Left ventricle myocardium inferior (tissue), 1 donor: ENCODE measurements at places on chromosomes 16 and 17. TPM values are rescaled to one million over a fixed set of nuclear protein-coding genes. Genes with fewer than 3 reads are reported as not detected.

Gene ITGAD
- total RNA-seq, result not detected

Gene MRPL10
- 60.5 TPM for total RNA-seq

Gene GCGR
- not detected for total RNA-seq

Gene CACNG3
- not detected for total RNA-seq

- no peaks in the 10 kb centered on the region for H3K36me3 ChIP-seq
- no peak overlapping the region for H3K4me3 ChIP-seq
- peaks cover 18% of the 10 kb centered on the region for H3K27me3 ChIP-seq
- DNase-seq, result no peak
- no peak overlapping the region for H3K27ac ChIP-seq
- no peaks in the 10 kb centered on the region for H3K4me1 ChIP-seq
Measured at GRCh38 chr17:10266296-10266876, 68.0 kb upstream of the GAS7 start.

GRCh38 chr16:68644715-68645493 is at the start of gene CDH3:
Gene CDH3 (plus strand): TSS chr16:68645310. CDS start chr16:68645380, 70 bp downstream.
- no peak within 1 kb of the TSS for H3K27ac ChIP-seq
- peak within 1 kb of the TSS; percentile 19 for H3K4me3 ChIP-seq
- H3K27me3 ChIP-seq, result peaks cover 99% of the 10 kb centered on the region
- DNase-seq, result no peak

DNA sequence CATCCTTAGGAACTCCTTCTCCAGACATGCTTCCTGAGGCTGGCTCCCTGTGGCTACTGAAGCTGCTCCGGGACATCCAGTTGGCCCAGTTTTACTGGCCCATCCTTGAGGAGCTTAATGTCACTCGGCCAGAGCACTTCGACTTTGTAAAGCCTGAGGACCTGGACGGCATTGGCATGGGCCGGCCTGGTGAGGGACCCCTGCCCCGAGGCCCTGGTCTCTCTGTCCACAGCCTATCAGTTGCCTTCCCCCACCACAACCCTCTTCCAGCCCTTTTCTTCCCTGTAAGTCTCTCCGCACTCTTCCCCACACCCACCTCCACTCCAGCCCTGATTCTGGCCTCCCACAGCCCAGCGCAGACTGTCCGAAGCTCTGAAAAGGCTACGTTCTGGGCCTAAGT is 2.0 kb downstream of the TNK1 start:
- H3K36me3 ChIP-seq, result no peaks in the 10 kb centered on the region
- H3K27ac ChIP-seq, result no peak overlapping the region
- H3K4me1 ChIP-seq, result peaks cover 35% of the 10 kb centered on the region
- H3K27me3 ChIP-seq, result peaks cover 20% of the 10 kb centered on the region
- H3K4me3 ChIP-seq, result no peak overlapping the region

GRCh38 chr16:87929986-87930385 is 6.3 kb downstream of the CA5A start:
- no peaks in the 10 kb centered on the region for H3K4me1 ChIP-seq
- H3K4me3 ChIP-seq, result no peak overlapping the region
- H3K36me3 ChIP-seq, result no peaks in the 10 kb centered on the region
- no peak for DNase-seq
- H3K27me3 ChIP-seq, result peaks cover 41% of the 10 kb centered on the region
- H3K27ac ChIP-seq, result no peak overlapping the region

DNA sequence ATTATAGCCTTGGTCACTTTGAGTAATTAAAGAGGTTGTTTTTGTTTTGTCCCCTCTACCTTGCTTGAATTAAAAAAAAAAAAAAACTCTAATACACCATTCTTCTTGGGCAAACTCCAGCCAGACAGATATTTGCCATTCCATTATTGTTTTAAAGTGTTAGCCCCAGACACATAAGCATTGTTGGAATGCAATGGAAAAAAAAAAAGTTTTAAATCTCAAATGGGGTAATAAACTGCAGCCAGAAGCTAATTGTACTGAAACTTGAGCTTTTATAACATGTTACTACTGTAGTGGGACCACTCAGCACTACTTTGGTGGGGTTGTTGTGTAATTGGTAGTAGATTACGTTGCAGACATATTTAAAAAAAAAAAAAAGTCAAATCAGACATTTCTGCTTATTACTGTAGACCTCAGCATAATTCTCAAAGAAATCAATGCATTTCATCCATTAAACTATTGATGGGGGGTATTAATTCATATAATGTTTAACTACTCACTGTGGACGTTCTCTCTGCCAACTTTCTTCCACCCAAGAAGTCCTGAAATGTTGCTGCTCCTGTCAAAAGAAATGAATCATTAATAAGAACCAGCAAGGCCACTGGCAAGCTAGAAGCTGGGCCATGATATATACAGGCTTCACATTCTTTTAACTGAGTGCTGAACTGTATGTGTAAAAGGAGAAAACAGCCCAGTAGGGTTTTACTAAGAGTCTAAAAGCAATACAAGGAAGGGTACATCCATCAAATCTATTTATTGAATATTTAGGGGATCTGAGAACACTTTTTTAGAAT is 626.6 kb upstream of the SOX9 start:
- no peaks in the 10 kb centered on the region for H3K4me1 ChIP-seq
- H3K36me3 ChIP-seq, result no peaks in the 10 kb centered on the region
- no peaks in the 10 kb centered on the region for H3K27me3 ChIP-seq
- no peak overlapping the region for H3K4me3 ChIP-seq
- H3K27ac ChIP-seq, result no peak overlapping the region
- no peak for DNase-seq

GRCh38 chr17:51721730-51722129 is 436.8 kb downstream of the CA10 start:
- no peaks in the 10 kb centered on the region for H3K36me3 ChIP-seq
- H3K27me3 ChIP-seq, result no peaks in the 10 kb centered on the region
- H3K4me3 ChIP-seq, result no peak overlapping the region

GRCh38 chr17:12342609-12343435 is 322.1 kb downstream of the MAP2K4 start:
- H3K36me3 ChIP-seq, result no peaks in the 10 kb centered on the region
- DNase-seq, result no peak
- no peak overlapping the region for H3K27ac ChIP-seq
- no peaks in the 10 kb centered on the region for H3K27me3 ChIP-seq
- H3K4me3 ChIP-seq, result no peak overlapping the region
- H3K4me1 ChIP-seq, result no peaks in the 10 kb centered on the region

- H3K4me1 ChIP-seq, result peaks cover 46% of the 10 kb centered on the region
- H3K4me3 ChIP-seq, result no peak overlapping the region
- no peak for DNase-seq
Measured at GRCh38 chr16:75079346-75079926, 37.1 kb downstream of the LDHD start.

DNA sequence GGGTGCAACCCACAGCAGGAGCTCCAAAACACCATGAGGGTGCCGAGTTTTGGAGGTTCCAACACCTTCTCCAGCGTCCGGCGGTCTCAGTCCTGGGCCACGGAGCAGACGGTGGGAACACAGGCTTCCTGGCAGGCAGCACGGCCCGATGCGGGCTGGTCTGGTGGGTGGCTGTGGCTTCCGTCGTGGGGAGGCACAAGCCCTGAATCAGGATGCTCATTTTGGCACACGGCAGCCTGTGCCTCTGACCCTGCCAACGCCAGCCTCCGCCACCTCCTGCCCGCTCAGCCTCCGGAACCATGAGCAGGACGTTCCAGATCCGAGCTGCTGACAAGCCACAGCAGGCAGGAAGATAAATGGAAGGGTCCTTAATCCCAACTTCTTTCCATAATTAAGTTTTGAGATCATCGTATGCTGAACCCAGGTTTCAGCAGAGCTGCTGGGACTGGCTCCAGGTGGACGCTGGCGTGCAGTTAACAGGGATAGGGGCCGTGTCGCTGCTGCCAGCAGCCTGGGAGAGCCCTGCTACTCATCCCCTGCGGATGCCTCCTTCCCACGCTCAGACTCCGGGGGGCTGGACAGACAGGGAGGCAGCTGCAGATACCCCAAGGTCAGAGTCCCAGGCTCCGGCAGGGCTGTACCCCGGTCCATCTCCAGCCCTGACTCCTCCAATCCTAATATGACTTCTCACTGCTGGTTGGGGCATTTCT is 136.6 kb downstream of the ENGASE start:
- H3K27me3 ChIP-seq, result peaks cover 100% of the 10 kb centered on the region
- no peak overlapping the region for H3K4me3 ChIP-seq
- H3K36me3 ChIP-seq, result no peaks in the 10 kb centered on the region
- DNase-seq, result no peak

- peak overlapping the region; percentile 100 for H3K27ac ChIP-seq
- peak overlapping the region; percentile 95 for H3K4me3 ChIP-seq
- peak; percentile 43 for DNase-seq
- H3K36me3 ChIP-seq, result no peaks in the 10 kb centered on the region
- H3K27me3 ChIP-seq, result no peaks in the 10 kb centered on the region
Measured at GRCh38 chr17:28950017-28950751, 1.1 kb downstream of the PHF12 start.

DNA sequence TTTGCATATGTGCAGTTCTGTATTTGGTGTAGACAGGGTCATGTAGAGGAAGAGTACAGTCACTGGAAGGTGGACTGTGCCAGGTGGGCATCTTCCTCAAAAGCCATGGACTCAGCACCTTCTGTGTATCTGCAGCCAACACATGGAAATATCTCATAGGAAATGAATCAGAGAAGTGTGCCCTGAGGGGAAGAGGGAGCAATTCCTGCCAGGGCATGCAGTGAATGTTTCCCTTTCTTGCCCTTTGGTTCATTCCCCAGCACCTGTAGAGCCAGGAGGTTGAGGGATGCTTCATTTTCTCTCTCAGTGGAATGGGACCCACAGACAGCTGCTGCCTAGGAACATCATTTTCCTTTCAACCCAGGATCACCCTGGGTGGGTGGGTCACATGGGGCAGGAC is 146.1 kb upstream of the HSBP1 start:
- no peaks in the 10 kb centered on the region for H3K36me3 ChIP-seq
- H3K4me1 ChIP-seq, result no peaks in the 10 kb centered on the region
- no peak overlapping the region for H3K4me3 ChIP-seq

DNA sequence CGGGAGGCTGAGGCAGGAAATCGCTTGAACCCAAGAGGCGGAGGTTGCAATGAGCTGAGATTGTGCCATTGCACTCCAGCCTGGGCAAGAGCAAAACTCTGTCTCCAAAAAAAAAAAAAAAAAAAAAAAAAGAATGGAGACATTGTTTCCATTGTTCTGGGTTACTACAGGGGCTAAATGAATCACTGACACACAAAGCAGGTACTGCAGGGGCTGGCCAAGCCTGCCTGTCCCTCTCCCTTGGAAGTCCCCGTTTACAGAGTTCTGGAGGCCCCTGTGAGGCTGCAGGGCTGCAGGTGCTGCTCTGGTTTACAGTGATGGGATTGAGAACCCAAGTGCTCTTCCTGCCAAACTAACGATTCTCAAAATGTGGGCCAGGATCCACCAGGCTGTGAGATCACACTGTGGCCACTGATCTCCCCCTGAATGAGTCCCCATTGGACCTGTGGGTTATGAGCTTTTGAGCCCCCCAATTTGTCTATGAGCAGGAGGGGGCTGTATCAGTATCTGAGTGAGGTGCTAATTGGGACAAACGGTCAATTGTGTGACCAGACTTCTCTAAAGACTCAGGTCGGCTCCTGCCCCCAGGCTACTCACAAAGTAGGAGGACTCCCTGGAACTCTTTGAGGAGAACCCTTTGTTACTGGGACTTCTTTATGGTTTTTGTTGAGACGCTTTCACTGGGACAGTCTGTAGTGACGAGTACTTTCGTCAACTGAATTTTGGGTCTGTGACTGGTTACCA is 39.0 kb downstream of the DNAH17 start:
- no peaks in the 10 kb centered on the region for H3K36me3 ChIP-seq
- DNase-seq, result no peak
- no peak overlapping the region for H3K27ac ChIP-seq
- H3K27me3 ChIP-seq, result no peaks in the 10 kb centered on the region
- peaks cover 8% of the 10 kb centered on the region for H3K4me1 ChIP-seq

DNA sequence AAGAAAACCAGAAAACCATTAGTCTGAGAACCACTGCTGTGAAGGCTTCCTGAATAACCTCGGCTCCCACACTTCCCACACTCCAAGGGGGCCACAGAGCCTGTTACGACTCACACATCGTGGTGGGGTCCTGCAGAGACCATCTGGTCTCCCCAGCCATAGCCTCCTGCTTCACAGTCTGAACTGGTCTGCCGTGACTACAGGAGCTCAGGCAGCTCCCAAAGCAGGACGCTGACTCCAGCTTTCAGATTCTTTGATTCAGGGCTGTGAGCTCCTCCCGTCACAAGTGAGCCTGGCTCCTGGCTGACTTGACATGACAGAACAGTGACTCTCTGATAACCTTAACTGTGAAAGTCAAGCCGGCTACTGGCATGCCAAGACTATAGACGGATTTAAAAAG is 37.8 kb downstream of the CYB5D2 start:
- no peaks in the 10 kb centered on the region for H3K27me3 ChIP-seq
- peaks cover 15% of the 10 kb centered on the region for H3K4me1 ChIP-seq
- DNase-seq, result peak; percentile 34
- H3K36me3 ChIP-seq, result peaks cover 87% of the 10 kb centered on the region
- peak overlapping the region; percentile 69 for H3K27ac ChIP-seq

- H3K4me1 ChIP-seq, result peaks cover 5% of the 10 kb centered on the region
- H3K27me3 ChIP-seq, result no peaks in the 10 kb centered on the region
- peak overlapping the region; percentile 26 for H3K27ac ChIP-seq
- DNase-seq, result no peak
- H3K4me3 ChIP-seq, result no peak overlapping the region
Measured at GRCh38 chr16:80806927-80807340, 2.5 kb upstream of the CDYL2 start.

DNA sequence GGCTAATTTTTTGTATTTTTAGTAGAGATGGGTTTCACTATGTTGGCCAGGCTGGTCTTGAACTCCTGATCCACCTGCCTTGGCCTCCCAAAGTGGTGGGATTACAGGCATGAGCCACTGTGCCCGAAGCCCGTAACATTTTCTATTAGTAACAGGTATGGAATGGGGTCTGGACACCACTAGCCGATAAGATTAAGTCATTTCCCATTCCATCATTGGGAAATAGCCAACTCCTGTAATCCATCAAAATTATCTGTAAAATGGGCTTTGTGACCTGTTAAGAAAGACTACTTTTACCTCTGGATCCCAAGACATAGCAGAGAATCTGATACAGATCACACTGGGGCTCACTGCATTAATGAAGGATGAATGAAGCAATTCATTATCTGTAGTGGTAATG is 3.9 kb upstream of the LUC7L3 start:
- no peak for DNase-seq
- no peaks in the 10 kb centered on the region for H3K36me3 ChIP-seq
- no peak overlapping the region for H3K4me3 ChIP-seq

DNA sequence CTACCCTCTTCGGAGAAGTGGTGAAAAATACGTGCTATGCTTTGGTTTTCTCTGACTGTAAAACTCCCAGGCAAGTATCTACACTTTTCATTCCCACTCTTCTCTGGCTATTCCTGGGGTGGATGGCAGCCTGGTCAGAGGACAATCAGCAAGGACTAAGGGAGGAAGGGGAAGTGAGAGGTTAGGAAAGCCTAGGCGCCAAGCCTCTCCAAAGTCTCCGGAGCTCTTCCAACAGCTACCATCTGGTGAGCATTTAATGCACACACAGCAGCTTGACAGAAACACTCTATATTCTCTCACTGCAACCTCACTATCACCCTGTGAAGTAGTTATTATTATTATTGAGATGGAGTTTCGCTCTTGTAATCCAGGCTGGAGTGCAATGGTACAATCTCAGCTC is 65.1 kb downstream of the WSCD1 start:
- H3K4me1 ChIP-seq, result no peaks in the 10 kb centered on the region
- no peak overlapping the region for H3K27ac ChIP-seq
- DNase-seq, result no peak
